CD4-positive, alpha-beta T cell treated with Interleukin-17A for 1 hour (primary cell): ENCODE measurements at places on chromosomes 5 and 9.

GRCh38 chr9:76693912-76694311 lies 70.3 kb upstream of the PCA3 start:
- DNase-seq: no peak

DNA sequence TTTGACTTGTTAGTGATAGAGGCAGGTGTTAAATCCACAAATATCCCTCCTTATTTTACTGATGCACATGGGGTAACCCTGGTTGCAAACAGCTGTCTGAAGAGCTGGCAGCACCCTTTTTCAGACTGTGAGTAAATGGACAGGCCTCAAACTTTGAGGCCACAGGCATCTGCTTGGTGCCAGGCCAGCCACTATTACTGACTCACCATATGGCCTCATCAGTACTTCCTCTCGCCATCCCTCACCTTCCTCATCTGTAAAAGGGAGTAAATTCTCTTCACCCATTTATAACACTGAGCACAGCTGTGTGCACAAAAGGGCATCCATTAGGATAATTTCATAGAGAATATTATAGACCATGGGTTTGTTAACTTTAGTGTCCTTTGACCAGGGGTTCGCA lies 11.9 kb upstream of the TNIP1 start:
- DNase-seq: no peak

DNA sequence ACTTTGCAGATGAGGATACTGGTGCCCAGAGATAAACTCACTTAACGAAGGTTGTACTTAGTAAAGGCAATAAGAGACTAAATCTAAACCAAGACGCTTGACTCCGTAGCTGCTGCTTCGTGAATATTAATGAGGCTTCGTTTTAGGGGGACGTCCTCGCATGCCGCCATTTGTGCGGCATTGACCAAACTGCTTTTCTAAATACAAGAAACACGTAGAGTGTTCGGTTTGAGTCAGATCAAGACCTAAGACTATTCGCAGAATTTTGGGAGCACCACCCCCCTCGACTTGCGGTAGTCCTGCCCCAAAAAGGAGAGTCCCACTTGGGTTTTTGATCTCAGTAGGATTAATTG lies 1.1 kb downstream of the NPM1 start:
- peak; percentile 27 for DNase-seq

- DNase-seq: no peak
Observed at GRCh38 chr5:111748304-111748763, 8.7 kb downstream of the NREP start.

DNA sequence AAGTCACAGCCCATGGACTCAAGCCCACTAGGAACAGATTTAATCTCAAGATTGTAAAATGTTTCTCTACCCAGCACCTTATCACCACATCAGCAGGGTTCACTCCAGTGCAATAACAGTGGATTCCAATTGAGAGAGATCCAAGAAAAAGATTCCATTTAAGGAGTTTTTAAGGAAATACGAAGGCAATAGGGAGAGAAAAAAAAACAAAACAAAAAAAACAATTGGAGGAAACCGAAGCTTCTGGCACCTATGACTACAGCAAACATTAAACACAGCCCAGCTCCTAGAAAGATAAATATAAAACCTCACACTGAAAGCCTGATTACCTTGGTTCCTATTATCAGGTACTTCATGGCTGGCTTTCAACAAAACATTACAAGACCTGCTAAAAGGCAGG lies 192.7 kb downstream of the DAB2IP start:
- no peak for DNase-seq

DNA sequence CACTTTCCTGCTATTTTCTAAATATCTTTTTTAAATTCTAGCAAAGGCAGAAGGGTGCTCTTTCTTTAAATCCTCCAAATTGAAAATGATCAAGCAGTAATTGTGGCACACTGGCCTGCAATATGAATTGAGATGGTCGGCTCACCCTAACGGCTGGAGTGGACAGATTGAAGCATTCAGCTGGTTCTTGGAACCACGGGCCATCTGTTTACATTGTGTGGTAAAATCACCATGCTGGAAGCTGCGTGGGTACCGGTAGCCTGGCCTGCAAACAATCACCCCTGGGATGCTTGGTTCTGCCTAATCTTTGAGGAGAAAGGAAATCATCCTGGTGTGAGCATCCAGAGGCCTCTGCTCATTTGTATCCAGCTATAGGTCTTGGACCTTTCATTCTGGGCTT lies 289.3 kb downstream of the ZNF608 start:
- no peak for DNase-seq

DNA sequence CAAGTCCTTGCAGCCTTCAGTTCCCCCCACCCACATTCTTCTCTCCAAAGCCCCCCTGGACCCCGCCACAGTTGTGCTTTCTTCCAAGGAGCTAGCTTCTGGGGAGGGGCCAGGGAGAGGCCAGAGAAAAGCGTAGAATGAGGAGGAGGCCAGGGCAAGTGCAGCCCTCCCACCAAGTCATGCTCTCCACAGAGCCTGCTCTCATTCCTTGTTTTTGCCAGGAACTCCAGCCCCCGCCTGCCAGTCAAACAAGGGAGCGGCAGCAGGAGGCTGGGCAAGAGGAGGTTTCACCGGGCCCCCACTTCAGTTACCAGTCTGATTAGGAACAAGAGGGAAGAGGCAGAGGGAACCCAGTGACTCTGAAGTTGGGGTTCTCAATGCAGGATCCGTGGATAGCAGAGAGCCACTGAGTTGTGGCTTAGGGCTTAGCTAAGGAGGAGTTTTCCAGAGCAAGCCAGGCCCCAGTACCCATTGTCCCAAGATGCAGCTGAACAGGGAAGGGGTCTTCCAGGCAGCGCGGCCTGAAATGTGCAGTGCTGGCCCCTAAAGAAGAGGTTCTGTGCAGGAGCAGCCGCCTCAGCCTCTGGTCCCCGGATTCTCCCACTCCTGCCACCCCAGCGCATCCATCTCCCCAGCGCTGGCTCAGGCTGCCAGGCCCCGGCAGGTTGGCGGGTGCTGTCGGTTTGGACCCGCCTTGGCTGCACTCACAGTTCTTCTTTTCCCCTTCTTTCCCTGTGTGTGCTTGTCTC lies 120.6 kb downstream of the DAB2IP start:
- no peak for DNase-seq

- no peak for DNase-seq
Observed at GRCh38 chr9:18829873-18830272, 203.1 kb downstream of the SAXO1 start.

GRCh38 chr5:73284985-73285384 lies 112.0 kb downstream of the TMEM174 start:
- no peak for DNase-seq

DNA sequence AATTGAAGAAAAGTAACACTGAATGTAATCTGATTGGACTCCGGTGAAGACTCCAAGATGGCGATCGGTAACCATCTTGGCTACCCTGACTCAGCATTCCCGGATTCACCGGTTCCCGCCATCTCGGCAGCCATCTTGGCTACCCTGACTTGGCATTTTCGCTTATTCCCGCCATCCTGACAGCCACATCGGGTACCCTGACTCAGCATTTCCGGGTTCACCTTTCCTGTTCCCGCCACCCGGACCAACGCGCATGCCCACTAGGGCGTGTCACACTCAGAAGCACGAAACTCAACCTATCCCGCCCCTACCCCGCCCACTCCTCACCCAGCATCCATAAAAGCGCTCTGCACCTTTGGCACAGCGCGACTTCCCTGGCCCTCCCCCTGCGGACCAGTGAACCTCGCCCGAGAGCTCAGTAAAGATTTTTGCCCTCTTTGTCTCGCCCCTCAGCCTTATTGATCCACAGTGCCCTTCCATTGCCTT lies 17.2 kb downstream of the SPTLC1 start:
- DNase-seq: peak; percentile 78

DNA sequence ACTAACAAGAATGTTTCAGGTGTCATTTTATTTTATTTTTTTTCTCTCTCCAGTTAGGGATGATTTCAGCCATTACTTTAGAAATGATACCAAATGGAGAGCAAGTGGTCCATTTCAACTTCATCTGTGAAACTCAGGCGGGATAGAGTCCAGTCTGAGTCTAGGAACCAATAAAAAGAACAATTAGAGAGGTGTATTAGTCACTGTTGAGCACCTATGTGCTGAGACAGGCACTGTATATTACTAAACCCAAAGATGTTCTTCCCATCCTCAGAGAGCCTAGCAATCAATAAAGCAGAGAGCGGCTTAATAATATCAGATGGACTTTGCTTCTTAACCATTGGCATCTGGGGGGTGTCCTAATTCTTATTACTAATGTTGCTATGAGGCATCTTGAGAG lies 410.3 kb upstream of the SLC24A2 start:
- no peak for DNase-seq

DNA sequence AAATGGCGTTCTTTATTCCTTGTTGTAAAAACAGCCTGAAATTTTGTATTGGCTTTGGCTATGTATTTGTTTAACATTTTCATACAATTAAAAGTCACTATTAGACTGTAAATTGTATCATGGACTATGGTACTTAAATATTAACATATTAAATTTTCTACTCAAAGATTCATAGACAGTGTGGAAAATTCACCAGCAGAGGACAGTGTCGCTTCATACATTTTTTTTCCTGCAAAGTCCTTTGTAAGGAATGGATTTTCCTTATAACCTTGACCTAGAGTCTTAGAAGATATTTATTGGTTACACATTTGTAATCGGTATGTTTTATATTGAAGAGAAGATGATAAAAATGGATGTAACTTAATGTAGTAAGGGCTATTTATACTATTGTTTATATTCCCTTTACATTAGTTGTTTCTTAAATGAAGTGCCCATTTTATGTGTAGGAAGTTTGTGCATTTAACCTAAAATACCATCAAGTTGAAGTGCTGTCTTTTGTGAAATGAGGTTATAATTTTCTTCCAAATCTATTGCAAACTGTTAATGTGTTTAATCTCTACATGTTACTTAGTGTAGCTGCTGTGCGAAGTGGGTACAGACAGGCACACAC lies 150.1 kb downstream of the KDM4C start:
- no peak for DNase-seq

DNA sequence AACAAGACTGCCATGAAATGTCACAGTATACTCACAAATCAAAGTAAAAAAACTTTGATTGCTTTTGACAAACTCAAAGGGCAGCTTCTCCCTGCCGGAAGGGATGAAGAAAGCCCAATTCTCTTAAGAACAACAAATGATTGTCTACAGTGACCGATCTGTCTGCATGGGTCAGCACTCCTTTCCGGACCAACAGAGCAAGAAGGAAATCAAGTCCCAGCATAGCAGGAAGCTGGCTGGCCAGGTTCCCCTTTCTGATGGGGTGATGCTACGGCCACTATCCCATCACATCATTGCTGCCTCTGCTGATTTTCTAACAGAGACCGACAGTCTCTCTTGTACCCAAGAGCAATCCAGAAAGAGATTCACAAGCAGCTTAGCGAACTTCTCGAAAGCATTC lies 692 bp downstream of the C1QTNF3 start:
- DNase-seq: no peak

DNA sequence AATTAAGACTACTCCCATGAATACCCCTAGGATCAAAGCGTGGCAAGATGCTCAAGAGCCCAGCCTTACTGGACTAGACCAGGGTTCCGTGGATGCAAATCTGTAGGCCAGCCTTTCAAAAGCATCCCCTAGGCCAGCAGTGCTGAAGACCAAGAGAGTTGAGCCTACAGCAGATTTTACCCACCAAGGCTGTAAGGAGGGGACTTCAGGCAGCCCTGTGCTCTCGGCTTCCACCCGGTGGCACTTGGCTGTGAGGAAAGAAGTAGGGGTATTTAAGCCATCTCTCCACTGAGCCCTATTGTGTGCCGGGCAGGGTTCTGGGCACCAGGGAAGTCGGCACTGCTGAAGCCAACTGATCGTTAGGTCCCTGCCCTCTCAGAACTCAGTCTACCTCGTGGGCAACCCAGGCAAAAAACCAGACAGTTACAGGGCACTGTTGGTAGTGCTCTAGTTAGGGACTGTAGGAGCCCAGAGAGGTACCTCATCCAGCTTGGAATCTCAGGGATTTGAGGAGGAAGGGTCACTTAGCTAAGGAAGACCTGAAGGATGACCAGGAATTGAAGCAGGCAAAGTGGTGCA lies 25.5 kb downstream of the TCF7 start:
- DNase-seq: no peak
